ENCODE measurements at places on chromosomes 2 and 18.

DNA sequence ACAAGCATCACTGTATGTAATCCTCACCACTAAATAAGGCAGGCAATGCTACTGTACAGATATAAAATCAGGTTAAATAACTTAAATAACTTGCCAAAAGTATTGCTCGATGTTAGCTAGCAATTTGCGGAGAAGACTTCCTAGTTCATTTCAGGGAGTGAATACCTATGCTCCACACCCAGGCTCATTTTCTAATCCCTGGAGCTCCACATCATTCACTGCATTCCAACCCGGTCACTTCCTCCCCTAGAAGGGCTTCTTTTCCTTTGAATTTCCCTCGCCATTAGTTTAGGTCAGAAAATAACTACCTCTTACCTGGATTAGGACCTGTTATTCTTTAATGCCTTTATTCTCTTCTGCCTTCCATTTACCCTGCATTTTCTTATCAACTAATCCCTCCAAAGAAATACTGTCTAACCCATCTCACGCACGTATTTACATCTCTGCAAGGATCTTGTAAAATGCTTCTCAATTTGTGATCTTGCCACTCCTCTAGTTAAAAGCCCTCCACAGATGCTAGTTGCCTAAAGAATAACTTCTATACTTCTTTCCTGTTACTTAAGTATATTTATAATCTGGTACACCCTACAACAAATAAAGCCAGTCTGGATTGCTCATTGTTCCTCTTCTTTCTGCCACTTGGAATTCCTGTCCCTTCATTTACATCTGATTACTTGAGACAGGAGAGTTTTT, 599.8 kb downstream of the NRXN1 start:
- DNase-seq = no peak

DNA sequence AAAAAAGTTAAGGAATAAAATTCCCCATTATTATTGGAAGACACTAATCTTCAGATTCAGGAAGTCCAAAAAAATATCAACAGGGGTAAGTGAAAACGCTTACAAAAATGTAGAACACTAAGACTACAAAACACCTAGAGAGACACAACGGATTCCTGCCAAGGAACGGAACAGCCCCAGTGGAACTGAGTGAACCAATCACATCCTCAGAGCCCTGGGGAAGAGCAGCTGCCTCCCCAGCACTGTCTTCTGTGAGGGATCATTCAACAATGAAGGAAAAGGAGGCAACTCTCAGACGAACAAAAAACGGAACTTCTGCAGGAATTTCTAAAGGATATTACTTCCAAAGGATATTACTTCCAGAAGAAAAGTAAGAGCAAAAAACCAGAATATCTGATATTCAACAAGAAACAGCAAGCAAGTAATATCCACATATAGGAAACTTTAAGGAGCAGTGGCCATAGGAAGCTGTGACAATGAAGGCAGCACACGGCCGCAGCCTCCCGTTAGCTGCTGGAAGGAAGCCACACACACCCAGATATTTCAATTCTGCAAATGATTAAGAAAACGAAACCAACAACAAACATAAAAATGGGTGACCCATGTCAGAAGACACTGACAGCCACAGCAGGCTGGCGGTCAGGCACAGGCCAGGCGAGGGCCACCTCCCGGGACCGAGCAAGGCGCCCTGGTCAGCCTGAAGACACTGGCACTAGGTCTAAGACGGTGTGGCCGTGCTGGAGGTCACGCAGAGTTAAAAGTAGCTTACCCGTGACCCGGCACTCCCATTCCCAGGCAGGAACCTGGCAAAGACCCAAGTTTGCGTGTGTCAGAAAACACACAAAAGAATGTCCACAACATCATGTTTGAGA, 81.8 kb downstream of the HDAC4 start:
- DNase-seq = peak; percentile 75

- no peak for DNase-seq
Observed at GRCh38 chr2:221480163-221480562, 91.9 kb downstream of the EPHA4 start.

DNA sequence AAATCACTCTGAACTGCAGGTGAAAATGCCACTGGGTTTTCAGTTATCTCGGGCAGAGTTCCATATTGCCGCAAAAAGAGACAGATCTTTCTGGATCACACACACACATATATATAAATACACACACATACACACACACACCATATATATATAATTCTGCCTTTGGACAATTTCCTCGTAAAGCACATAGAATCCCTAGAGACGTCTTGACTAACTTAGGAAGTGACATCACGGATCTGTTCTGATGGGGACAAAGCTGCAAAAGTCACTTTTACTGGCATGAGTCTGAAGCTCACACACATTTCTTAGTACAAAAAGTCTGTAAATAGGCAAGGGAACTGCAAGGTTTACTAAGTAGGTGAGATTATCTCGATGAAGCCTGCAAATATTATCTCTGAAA, 28.6 kb upstream of the MBOAT2 start:
- DNase-seq = no peak

GRCh38 chr18:46211816-46212215, 107.6 kb downstream of the HAUS1 start:
- no peak for DNase-seq

- no peak for DNase-seq
Observed at GRCh38 chr2:195912079-195912478, 156.6 kb downstream of the DNAH7 start.

DNA sequence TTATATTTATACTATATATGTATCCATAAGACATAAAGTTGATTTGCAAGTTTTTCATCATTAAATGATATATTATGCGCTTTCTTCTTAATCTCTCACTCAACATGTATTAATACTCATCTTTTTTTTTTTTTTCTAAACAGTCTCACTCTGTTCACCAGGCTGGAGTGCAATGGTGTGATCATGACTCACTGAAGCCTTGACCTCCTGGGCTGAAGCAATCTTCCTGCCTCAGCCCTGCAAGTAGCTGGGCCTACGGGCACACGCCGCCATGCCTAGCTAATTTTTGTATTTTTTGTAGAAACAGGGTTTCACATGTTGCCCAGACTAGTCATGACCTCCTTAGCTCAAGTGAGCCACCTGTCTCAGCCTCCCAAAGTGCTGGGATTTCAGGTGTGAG, 51.4 kb upstream of the MAP4K3 start:
- no peak for DNase-seq

DNA sequence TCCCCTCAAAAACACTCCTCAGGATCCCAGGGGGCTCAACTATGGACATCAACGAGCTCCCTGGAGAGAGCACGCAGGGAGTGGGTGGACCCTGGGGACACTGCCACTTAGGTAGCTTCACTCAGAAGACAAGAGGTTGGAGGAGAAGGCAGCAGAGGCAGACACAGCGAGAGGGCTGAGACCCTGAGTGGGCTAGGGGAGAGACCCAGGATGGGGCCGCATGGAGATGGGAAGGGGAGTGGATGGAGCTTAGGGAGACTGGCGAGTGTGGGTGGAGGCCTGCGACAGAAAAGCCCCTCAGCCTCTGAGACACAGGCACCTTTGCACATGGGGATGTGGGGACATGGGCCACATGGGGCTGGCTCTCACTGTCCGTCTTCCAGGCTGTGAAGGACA, 70.9 kb downstream of the ASB1 start:
- DNase-seq = no peak

DNA sequence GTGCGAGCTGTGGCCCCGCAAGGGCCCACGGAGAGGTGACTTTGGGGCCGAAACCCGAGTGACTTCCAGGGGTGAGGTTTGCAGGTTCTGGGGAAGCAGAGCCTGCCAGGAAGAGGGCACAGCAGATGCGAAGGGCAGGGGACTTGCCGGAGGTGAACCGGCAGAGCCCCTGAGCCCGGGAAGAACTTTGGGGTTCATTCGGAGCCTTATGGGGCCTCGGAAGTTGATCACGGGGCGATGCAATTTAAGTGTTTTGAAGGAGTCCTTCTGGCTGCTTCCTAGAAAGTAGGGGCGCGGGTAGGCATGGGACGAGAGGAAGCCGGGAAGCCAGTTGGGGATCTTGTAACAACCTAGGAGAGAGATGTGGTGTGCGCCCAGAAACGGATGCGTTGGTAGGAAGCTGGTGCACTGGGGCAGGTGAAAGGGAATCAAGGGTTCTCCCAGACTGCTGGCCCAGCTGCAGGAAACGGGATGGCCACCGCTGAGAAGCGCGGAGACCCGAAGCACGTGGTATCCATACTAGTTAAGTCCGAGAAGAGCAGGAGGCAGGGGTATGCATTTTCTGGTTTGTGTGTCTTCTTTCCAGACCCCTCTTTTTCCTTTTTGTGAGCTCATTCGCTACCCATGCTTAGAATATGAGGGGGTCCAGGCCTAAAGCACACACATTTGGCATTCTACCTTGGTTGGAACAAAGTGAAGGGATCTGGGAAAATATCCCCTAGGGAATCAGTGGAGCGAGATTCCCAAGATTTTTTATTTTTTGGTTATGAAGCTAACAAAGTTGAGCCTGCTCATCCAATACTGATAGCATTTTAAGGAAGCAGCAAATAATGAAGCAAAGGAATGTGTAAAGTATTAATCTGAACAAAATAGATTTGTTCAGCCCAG, 758 bp downstream of the SCLY start:
- DNase-seq = peak; percentile 75

GRCh38 chr2:104862058-104862941, 8.4 kb downstream of the POU3F3 start:
- peak; percentile 78 for DNase-seq

- peak; percentile 74 for DNase-seq
Observed at GRCh38 chr2:121532894-121533293, 2.2 kb downstream of the RNU4ATAC start.

GRCh38 chr2:168180483-168180882, 66.9 kb downstream of the STK39 start:
- no peak for DNase-seq

DNA sequence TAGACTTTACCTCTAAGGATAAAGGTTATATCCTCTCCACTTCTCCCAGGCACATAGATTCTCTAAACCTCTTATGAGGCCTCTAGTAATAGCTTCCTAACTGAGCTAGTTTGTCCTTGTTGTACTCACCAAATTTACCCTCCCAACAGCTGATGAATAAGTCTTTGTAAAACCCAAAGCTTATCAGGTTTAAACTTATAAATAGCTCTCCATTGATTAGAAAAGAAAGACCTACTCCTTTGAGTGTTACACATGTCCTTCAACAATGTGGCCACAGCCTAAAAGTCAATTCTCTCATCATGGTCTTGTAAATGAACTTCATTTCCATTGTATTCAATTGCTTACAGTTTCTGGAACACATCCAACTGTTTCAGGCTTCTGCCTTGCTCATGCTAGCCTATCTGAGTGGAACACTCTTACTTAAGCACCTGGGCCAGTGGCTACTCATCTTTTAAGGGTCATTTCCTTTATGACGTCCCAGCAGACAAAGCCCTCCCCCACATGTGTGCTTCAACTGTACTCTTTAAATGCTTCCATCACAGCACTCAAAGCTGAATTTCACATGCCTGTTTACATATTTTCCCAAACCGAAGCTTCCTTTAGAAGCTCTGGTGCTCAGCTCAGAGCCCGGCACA, 131.6 kb downstream of the CDH2 start:
- DNase-seq = peak; percentile 56

GRCh38 chr18:48721312-48721711, 182.5 kb downstream of the CTIF start:
- no peak for DNase-seq

- no peak for DNase-seq
Observed at GRCh38 chr2:33373986-33374385, 102.5 kb upstream of the RASGRP3 start.

GRCh38 chr2:108911807-108912628, 77.0 kb downstream of the EDAR start:
- DNase-seq = no peak

DNA sequence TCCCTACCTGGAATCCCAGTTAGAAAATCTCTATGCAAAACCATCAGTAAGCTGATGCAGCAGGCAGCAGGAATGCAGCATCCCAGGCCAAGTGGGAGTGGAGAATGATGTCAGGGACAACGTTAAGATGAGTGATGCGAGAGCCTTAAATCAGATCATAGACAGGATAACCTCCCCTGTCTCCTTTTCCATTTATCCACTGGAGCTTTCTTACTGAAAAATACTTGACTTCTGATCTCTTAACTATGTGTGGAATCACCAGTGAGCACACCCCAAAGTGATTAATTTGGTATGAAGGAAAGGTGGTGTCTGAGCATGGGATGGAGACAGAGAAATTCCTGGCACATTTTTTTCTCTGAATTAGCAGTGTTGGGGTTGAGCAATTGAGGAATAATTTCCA, 98.0 kb downstream of the RND3 start:
- no peak for DNase-seq

- no peak for DNase-seq
Observed at GRCh38 chr2:241008711-241009121, 10.3 kb downstream of the SNED1 start.

- DNase-seq = no peak
Observed at GRCh38 chr2:152571048-152571766, 146.1 kb downstream of the PRPF40A start.

- DNase-seq = no peak
Observed at GRCh38 chr2:158835431-158835830, 40.3 kb downstream of the DAPL1 start.

GRCh38 chr2:177419274-177419673, 26.7 kb downstream of the AGPS start:
- no peak for DNase-seq

DNA sequence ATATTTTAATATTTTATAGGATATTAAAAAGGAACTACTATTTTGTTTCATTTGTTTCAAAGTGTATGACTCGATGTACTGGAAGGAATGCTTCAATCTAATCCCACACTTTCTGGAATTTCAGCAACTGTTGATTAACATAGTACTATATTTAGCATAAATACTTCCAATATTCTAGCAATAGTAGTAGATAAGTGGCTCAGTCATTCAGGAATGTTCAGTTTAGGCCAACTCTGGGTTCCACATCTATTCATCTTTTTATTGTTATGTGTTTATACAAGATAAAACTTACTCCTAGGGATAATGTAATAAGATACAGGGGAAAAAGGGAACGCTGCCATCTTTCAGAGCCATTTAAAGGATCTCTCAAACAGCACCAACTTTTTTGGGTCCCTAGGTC, 22.3 kb upstream of the ORC2 start:
- DNase-seq = no peak

- DNase-seq = no peak
Observed at GRCh38 chr2:35784777-35785176, 570.8 kb upstream of the CRIM1 start.

DNA sequence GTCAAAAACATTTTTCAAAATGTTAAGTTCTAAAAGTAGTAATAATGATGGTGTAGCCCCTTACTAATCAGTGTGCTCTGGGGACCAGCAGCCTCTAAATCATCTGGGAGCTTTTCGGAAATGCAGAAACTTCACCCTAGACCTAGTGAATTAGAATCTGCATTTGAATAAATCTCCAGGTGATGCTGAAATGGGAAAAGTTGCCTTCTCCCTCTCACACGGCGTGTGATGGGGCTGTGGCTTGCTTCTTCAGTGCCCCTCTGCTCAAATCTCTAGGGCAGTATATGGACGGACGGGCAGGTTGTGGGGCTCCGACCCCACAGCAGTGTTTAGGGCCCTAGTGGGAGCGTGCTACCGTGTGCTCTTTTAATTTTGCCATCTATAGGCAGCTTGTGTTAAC, 368.6 kb downstream of the GALNT13 start:
- no peak for DNase-seq

DNA sequence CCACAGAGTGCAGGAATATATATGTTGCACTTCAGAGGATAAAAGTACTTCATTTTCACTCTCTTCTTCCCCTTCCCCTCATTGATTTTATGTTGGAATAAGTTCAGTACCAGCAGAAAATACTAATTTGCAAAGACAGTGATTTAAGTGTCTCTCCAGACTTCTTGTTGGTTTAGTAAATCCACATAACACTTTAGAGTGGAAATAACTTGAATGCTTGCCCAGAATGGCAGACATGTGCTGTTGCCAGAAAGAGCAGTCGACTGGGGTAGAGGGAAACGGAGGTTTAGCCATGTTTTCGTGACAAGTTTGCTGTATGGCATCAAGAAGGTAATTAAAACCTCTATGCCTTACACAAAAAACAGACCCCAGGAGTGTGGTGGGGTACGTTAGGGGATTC, 246.0 kb upstream of the CXCR4 start:
- DNase-seq = peak; percentile 20
